ENCODE measurements at places on chromosomes 16 and 17. TPM values are rescaled to one million over a fixed set of nuclear protein-coding genes. Genes with fewer than 3 reads are reported as not detected.

DNA sequence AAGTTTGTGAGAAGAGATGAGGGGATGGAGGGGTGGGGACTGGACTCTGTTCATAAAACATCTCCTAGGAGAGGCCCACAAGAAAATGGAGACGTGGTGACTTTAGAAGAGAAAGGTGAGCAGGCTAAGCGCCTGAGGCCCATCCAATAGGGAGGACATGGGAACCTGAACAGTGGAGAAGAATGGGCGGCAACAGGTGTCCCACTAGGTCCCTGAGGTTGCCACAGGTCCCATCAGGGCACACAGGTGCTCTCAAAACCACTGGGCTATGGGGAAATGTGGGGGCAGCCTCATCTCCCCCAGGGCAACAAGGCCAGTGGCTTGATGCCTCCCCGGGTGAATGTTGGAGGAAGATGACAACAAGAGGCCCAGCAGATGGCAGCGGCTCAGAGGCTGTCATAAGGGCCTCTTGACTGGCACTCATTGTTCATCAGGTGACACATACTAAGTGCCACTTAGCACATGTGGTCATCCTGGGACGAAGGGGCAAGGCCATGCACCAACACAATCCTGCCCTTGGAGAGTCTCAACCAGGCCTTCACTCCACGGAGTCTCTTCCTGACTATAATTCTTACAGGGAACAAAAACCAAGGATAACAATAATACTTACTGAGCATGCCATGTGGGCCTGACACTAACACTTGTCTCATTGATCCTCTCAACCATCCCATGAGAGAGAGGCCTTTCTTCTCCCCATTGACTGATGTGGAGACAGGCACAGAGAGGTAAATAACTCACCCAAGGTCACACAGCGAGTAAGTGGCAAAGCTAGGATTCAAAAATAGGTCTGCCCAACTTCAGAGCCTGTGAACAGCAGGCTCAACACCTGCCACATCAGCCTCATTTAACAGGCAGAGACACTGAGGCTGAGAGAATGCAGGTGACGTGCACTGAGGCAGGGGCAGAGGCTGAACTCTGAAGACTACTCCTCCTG lies 38.0 kb downstream of the CUEDC1 start:
- no peak for DNase-seq

GRCh38 chr17:4080686-4081085 lies 62.1 kb downstream of the ZZEF1 start:
- DNase-seq: no peak

- DNase-seq: no peak
Measured at GRCh38 chr17:79874329-79874981, 35.2 kb upstream of the CBX4 start.

GRCh38 chr17:29732613-29733012 lies 109.9 kb upstream of the CORO6 start:
- DNase-seq: no peak

GRCh38 chr17:32546031-32546444 lies 59.2 kb downstream of the CDK5R1 start:
- DNase-seq: no peak

- DNase-seq: no peak
Measured at GRCh38 chr17:8921147-8921546, 44.4 kb downstream of the PIK3R5 start.

GRCh38 chr16:57893559-57894389 lies 77.2 kb downstream of the CNGB1 start:
- no peak for DNase-seq

- no peak for DNase-seq
Measured at GRCh38 chr16:19177111-19177739, 9.2 kb downstream of the SYT17 start.

GRCh38 chr16:74926805-74927204 lies 58.1 kb downstream of the WDR59 start:
- DNase-seq: no peak

DNA sequence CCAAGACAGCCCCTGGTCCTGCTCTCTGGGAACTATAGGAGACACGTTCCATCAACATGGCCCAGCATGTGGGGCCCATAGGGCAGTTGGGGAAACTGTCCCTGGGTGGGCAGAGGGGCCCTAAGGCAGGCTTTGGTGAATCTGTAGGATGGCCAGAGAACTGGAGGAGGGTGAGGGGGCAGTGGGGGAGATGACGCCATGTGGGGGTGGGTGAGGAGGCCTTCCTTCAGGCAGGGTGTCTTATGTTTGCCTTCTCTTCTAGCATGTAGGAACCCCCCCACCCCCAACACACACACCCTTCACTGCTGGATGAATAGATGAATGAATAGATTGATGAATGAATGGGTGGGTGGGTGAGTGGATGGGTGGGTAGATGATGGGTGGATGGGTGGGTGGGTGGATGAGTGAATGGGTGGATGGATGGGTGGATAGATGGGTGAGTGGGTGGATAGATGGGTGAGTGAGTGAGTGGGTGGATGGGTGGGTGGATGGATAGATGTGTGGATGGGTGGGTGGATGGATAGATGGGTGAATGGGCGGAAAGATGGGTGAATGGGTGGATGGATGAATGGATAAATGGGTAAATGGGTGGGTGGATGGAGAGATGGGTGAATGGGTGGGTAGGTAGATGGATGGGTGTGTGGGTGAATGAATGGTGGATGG lies 2.5 kb upstream of the CBFA2T3 start:
- no peak for DNase-seq

DNA sequence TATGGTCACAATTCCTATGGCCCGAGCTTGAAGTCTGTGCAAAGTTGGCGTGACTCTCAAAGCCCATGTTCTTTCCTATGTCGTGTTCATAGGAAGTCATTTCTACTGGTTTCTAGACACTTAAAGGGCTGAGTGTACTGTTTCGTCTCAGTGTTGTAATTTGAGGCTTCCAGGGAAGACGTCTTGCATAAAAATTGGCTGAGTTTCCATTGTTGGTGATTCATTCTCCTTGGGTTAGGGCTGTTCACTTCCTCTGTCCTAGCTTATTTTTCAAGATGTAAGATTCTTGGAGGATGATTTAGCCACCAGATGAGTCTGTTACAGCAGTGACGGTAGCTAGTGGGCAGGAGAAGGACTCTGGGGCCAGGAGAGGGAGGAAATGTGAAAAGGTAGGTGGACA lies 43.1 kb downstream of the PIK3R5 start:
- peak; percentile 19 for DNase-seq

DNA sequence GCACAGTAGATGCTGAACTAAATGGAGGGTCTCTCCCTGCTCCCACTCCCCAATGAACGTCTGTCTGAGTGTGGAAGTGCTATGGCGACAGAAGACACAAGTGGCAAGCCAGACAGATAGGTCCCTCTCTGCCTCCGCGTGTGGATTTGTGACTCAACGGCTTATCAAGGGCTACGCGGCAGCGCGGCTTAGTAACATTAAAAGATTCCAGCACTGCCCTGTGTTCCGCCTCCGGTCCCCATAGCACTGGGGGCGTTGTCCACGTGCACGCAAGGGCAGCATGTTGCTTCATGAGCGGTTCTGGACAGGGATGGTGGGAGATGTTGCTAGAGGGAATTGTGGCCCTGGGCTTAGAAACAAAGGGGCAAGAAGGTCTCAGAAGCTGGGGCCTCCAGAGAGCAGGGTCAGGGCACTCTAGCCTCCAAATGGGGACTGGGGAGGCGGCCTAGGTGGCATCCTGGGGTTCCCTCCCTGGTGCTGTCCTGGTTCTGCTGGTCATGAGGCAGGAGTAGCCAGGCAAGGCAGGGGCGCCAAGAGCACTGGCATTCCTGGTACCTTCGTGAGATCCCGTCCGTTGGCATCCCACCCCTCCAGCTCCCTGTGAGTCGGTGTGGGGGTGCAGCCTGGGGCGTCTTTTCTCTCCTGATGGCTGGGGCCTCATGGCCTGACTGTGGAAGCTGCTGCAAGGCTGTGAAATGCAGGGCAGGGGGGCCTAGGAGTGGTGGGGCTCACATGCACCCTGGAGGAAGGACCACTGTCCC lies 9.1 kb downstream of the CRHR1 start:
- no peak for DNase-seq

GRCh38 chr17:46780003-46780373 lies 38.5 kb downstream of the WNT3 start:
- DNase-seq: no peak

- no peak for DNase-seq
Measured at GRCh38 chr16:69706256-69706974, 19.9 kb downstream of the NQO1 start.

DNA sequence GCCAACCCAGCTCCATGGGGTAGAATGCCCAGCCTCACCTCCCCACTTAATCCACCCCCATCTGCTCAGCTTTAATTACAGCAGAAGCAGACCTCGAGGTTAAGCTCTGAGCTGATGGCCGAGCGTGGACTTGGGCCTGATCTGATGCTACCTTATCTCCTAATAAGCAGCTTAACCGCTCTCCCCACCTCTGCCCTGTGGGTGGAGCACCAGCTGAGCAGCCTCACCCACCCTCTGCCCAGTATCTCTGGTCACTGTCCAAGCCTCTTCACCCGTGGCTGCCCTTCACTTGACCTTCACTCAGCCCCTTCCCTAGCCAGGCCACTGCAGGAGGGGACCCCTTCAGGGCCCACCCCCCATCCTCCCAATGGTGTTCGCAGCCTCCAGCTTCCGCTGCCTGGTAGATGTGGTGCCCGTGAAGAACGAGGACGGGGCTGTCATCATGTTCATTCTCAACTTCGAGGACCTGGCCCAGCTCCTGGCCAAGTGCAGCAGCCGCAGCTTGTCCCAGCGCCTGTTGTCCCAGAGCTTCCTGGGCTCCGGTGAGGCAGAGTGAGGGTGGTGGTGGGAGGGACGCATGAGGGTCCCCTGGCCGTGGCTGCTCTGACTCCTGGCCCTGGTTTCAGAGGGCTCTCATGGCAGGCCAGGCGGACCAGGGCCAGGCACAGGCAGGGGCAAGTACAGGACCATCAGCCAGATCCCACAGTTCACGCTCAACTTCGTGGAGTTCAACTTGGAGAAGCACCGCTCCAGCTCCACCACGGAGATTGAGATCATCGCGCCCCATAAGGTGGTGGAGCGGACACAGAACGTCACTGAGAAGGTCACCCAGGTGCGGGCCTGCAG lies 6.8 kb downstream of the KCNH6 start:
- DNase-seq: no peak

DNA sequence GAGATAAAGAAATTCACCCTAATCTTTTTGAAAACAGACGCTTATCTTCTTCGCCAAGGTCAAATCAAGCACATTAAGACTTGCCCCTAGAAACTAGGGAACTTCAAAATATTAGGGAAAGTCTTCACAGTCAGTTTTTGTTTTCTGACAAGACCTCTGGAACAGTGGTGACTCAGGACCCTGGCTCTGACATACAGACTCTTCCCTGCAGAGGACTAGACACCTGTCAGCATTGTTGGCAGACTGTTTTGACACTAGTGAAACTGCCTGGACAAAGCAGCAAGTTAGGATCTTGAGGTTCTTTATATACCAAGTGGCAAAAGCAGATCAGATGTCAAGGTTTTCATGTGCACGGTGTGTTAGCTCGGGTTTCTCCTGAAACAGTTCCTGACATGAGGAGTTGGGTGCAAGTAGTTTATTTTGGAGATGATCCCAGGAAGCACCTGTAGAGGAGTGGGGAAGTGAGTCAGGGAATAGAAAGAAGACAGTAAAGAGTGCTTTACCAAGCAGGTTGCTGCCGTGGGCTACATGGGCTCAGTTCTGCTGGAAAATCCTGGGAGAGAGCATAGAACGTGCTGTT lies 182.0 kb upstream of the IRX5 start:
- no peak for DNase-seq

- DNase-seq: no peak
Measured at GRCh38 chr17:50943575-50943933, 77.4 kb upstream of the TOB1 start.

DNA sequence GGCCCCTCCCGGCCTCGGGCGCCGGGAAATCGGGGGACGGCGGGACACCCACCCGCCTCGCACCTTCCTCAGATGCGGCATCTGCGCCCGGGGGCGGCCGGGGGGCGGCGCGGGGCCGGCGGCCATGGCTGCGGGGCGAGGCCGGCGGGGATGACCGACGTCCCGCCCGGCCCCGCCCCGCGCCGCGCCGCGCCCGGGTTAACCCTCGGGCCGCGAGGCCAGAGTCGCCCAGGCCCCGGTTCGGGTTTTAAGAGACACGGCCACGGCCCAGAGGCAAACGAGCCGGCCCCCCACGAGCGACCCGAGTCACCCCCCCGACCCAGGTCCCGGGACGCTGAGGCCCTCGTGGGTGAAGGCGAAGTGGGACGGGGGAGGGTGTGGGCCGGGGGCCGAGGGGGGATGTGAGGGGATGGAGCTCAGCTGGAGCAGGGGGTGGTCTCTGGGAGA lies at the start of gene RGS11:
Gene RGS11 (minus strand): TSS at position 159 of the 447 bp plus-strand sequence. CDS start 33 bp downstream, at position 126.
- DNase-seq: no peak

GRCh38 chr17:48003417-48004151 lies 32.7 kb downstream of the CDK5RAP3 start:
- no peak for DNase-seq

DNA sequence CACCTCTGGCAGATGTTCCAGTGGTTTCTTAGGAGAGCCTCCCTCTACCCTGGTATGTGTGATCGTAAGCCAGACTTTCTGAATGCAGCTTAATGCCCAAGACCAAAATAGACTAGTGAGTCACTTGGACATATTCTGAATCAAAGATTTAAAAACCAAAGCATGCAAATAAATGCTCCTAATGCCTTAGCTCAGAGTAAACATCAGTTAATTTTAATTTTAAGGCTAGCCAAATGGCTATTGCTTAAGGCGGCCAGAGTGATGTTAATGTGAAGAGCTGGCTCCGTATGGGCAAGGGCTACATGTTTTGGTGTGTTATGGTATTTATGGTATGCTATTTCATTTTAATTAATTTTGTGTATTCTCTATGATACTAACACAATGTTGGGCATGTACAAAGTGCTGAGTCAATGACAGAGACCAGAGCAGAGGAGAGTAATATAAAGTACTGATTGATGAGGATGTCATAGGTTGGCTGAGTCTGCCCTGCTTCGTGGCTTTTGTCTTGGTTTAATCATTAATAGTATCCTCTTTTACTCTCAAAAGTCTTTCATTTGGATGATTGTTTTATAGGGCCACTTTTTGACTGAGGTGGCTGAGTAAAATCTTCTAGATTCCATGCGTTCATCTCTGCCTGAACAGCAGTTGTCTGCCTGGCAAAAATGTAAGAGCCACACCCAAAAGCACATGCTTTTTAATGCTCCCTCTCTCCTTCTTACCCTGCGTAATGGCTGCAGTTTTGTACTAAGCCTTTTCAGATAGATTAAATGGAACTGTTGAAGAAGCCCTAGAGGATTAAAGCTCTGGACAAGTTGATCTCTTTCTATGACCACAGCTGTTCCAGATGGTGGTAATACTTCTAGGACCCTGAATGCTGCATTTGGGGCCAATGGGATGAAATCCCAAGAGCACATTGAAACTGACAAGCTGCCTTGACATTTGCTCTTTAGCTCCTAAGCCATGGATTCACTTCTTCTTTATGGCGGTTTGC lies 59.6 kb downstream of the MAP2K6 start:
- no peak for DNase-seq

GRCh38 chr17:82077617-82078358 lies 12.2 kb upstream of the DUS1L start:
- peak; percentile 62 for DNase-seq

The PRCD gene
- 4.6 TPM for polyA plus RNA-seq

The RRAD gene
- 3.1 TPM for polyA plus RNA-seq

The RAB37 gene
- polyA plus RNA-seq: 1.2 TPM

The KRTAP17-1 gene
- not detected for polyA plus RNA-seq

The NPIPB9 gene
- 2.6 TPM for polyA plus RNA-seq

The PCGF2 gene
- 32.7 TPM for polyA plus RNA-seq

The KRT32 gene
- polyA plus RNA-seq: not detected

The ARHGAP44 gene
- 4.5 TPM for polyA plus RNA-seq

The SLC25A10 gene
- polyA plus RNA-seq: 5.3 TPM

The CCL4 gene
- polyA plus RNA-seq: 3.2 TPM

The SLC12A3 gene
- 0.05 TPM for polyA plus RNA-seq

The SHPK gene
- 7.7 TPM for polyA plus RNA-seq

The MYH1 gene
- polyA plus RNA-seq: 38.7 TPM

The OTOP2 gene
- polyA plus RNA-seq: not detected

The ALOX15B gene
- polyA plus RNA-seq: 2.2 TPM

The YBX2 gene
- polyA plus RNA-seq: 3.6 TPM

The CARD14 gene
- 1.1 TPM for polyA plus RNA-seq

The AKTIP gene
- 47.4 TPM for polyA plus RNA-seq

The CEP20 gene
- polyA plus RNA-seq: 20.6 TPM
